ENCODE measurements at places on chromosomes 5 and 9.
A peak's percentile ranks its signal among the peaks of the same experiment; 100 is the strongest.

- peak; percentile 88 for DNase-seq
These were observed 37.9 kb downstream of the STOM start for GRCh38 chr9:121331992-121332685.

GRCh38 chr5:66829826-66830225 lies 233.6 kb downstream of the MAST4 start:
- no peak for DNase-seq

GRCh38 chr5:139884144-139884543 lies 88.5 kb downstream of the PSD2 start:
- no peak for DNase-seq

- no peak for DNase-seq
These were observed 248.7 kb downstream of the TAF11L14 start for GRCh38 chr5:17882760-17883488.

- no peak for DNase-seq
These were observed 263.2 kb downstream of the GABRB2 start for GRCh38 chr5:161283296-161283695.

GRCh38 chr5:55230086-55230629 lies 3.0 kb upstream of the MCIDAS start:
- no peak for DNase-seq

- DNase-seq: no peak
These were observed 49.0 kb downstream of the PPARGC1B start for GRCh38 chr5:149779124-149779465.

DNA sequence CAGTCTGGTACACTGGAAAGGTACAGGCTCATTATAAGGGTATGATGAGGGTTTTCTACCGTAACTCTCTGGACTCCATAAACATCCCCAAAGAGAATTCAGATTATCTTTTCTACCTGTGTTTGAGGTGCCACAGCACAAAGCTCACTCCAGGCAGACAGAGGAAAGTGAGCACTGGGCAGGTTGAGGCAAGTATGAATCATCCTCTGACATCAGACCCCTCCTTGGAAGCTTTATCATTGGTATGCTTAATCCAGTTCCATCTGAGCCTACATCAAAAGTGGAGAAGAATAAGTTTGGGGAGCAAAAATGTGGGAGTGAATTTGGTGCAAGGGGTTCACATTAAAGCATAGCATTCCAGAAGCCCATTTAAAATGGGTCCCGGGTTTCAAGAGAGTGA lies 21.7 kb downstream of the C9orf152 start:
- no peak for DNase-seq

- DNase-seq: no peak
These were observed 232.8 kb downstream of the NR2F1-AS1 start for GRCh38 chr5:93348231-93348630.

DNA sequence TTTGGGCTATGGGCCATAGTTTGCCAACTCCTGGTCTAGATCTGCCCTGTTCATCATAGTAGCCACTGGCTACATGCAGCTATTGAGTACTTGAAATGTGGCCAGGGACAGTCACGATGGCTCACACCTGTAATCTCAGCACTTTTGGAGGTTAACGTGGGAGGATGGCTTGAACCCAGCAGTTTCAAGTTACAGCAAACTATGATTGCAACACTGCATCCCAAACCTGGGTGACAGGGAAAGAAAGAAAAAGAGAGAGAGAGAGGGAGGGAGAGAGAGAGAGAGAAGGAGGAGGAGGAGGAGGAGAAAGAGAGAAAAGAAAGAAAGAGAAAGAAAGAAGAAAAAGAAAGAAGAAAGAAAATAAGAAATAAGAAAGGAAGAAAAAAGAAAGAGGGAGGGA lies 5.1 kb upstream of the GMCL2 start:
- DNase-seq: no peak

- DNase-seq: no peak
These were observed 20.7 kb downstream of the UBAP2 start for GRCh38 chr9:34027845-34028574.

GRCh38 chr9:37574241-37574721 lies 1.9 kb downstream of the FBXO10 start:
- no peak for DNase-seq

GRCh38 chr5:2185646-2186471 lies 303.1 kb upstream of the IRX4 start:
- DNase-seq: peak; percentile 91
